ENCODE measurements at places on chromosomes 5 and 9. TPM values are rescaled to one million over a fixed set of nuclear protein-coding genes. Genes with fewer than 3 reads are reported as not detected.

DNA sequence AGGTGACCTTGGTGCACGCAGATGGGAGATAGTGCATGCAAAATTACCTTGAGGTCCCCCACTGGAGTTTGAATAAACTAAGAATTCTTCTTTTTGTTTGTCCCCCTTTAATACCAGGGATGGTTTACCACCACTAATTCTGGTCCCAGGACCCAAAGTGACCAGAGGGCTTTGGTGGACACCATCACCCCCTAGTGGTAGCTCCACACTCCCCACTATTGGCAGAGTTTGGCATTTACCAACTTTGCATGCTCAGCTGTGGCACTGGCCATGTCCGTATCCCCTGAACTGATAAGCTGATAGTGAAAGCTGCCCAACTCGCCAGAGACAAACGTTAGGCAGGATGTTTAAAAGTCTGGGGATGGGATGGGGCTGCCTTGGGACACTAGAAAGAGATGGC lies 3.3 kb downstream of the ASTN2 start:
- peak; percentile 1 for DNase-seq

DNA sequence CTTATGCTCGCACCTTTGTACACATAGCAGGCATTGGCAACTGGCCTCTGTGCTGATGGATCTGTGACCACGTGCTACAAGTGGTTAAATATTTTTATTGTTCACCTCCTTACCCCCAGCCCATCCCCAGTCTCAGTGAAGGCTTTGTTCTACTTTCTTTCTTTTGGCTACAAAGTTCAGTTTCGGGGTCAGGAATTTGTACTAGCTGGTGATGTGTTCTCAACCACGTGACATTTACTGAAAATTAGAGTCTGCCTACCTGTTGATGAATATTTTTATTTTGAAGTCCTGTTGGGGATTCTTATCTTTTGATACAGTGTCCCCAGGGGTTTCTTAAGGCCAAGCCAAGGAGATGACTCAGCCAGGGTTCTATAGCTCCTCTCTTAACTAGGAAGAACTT lies 47.8 kb downstream of the C9orf57 start:
- no peak for DNase-seq

GRCh38 chr5:55176176-55176818 lies 3.3 kb upstream of the CDC20B start:
- peak; percentile 14 for DNase-seq

DNA sequence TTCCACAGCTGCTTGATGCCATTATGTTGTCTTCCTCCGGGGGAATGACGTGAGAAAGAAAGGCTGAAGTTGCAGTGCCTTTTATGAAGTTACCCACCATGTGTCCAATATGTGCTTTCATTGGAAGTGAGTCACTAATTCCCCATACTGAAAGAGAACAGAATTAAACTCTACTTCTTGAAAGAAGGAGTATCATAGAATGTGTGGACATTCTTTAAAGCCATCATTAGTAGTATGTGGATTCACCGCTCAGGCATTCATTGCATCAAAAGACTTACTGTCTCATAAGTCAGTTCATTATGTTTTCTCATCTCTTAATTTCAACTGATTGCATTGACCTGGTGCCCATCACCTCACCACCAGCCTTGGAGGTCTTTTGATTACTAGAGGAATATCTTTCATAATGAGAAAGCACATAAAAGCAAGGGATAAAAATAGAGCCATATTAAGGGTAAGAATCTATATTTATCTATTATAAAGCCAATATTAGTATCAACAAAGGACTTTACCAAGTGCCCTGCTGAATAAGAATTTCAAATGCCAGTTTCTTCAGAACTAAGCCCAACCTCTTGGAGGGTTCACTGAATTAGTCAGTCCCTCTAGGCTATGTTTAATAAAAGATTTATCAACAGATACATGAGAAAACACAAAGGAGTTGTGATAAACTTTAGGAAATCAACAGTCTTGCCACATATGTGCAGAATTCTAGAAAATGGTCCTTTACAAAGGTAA lies 516.1 kb downstream of the NTRK2 start:
- no peak for DNase-seq

- no peak for DNase-seq
These were observed 74.6 kb downstream of the GOLPH3 start for GRCh38 chr5:32099486-32100035.

- no peak for DNase-seq
These were observed 569.6 kb upstream of the TUSC1 start for GRCh38 chr9:26247861-26248260.

DNA sequence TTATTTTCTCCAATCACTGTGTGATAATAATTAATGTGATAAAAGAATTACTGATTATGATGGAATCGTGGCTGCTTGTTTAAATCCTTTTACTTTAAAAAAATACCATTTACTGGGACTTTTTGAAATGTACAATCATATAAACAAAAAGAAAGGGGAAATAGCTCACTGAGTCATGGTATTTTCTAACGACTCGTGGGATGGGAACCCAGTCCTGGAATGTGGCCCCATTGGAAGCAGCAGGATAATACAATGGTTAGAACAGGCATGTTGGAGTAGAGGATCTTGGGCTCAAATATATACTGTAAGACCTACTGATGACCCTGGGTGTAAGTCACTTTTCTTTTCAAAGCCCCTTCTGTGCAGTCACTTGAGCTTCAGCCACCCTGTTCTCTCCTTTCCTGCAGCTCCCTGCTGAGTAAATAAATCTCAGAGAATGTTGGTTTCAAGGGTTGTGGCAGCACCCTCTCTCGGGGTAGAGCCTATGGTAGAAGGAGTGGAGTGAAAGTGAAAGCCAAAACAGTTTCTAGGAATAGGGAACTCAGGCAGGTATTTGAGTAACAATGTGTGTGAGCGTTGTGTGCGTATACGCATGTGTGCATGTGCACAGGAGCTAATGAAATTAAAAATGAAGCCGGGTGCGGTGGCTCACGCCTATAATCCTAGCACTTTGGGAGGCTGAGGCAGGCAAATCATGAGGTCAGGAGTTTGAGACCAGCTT lies 40.8 kb upstream of the LARP1 start:
- DNase-seq = peak; percentile 47

GRCh38 chr9:125986966-125987365 lies 239.8 kb downstream of the PBX3 start:
- no peak for DNase-seq

DNA sequence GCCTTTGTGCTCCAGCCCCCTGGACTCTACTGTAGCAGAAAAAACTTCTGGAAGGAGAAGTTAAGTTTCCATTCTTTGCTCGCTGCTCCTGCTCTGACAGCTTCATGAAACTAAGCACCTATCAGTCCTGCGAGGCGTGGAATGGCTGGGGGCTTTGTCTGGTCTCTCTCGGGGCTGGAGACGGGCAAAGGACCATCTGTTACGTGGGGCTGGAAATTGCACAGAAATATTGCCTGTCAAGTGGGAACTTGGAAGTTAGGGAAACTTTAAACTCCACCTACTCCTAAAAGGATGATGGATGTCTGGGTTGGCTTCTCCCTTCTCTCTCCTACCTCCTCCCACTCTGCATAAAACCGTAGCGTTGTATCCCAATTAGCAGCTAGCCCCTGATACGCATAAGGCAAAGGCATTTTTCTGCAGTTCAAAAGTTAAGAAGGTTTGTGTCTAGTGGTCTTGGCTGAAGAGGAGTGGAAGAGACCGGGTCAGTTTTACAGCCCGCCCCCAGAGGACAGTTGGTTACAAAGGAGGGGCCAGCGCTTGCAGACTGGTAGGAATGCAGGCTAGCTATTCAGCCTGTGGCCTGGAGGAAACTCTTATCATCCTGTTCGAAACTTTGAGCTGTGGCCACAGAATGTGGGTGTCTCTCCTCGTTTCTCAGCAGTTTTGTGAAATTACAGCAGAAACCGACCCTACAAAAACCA lies 1.3 kb downstream of the FBXL7 start:
- DNase-seq = peak; percentile 91

DNA sequence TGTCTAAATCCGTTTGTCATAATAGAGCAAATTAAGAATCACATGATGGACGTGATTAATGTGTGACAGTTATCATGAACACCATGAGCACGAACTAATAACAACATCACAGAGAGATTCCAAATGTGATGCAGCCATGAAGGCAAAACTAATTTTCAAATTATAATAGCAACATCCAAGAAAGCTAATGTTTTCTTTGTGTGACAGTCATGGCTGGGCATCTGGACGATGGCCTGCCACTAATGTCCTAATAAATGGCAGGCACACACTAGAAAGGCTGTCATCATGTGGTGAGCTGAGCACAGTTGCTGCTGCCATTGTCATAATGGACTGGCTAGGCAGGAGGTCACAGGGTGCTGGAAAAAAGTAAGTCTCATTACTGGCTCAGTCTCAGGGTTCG lies 280.0 kb upstream of the EFNA5 start:
- no peak for DNase-seq

DNA sequence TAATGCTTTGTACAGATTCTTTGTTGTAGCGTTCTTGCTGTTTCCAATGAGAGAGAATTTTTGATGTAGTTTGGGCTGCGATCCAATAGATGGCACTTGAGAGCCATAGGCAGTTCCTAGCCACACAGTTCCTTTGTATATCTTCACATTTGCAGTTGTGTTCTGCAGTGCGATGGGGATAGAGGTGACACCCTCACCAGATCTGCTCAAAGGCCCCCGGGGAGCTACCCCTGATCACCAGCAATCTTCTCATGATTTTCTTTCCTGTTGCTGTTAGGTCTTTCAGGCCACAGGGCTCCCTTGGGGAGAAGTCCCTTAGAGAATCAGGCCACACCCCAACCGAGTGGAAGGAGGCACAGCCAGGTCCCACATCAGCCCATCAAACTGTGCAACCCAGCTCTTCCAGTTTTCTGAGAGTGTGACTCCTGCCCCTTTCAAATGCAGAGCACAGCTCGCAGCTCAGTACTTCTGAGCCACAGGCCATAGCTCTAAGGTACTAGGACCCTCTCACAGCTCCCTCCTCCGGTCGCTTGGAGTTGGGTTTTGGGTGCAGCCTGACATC lies 353.7 kb downstream of the SLCO4C1 start:
- peak; percentile 15 for DNase-seq

DNA sequence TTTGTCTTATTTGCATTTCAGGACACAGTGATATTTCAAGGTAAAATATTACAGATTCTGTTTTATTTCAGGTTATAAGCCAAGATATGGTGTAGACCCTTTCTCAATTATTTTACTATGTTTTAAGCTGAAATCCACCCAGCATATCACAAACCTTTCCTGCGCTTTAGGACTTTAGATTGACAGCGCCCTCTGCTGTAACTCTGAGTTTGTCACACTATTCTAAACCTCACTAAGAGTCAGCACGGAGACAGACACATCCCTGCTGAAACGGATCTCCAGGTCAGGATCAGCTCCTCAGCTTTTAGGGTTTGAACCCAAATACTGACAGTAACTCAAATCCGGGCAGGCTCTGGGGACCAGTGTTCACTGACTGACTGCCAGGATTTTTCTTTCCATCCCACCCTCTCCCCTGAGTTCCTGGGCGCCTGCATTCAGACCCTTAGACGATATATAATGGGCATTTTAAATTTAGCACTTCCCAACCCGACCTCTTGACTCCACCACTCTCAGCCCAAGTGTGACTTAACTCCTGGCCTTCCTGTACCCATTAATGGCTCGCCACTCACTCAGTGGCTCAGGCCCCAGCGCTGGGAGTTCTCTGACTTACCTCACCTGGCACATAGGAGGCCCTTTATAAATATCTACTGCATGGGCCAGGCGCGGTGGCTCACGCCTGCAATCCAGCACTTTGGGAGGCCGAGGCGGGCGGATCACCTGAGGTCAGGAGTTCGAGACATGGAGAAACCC lies 33.5 kb downstream of the TLX3 start:
- peak; percentile 52 for DNase-seq

GRCh38 chr5:159819591-159820411 lies 96.5 kb upstream of the ADRA1B start:
- peak; percentile 92 for DNase-seq

GRCh38 chr5:60066502-60066901 lies 173.0 kb upstream of the PDE4D start:
- peak; percentile 1 for DNase-seq

DNA sequence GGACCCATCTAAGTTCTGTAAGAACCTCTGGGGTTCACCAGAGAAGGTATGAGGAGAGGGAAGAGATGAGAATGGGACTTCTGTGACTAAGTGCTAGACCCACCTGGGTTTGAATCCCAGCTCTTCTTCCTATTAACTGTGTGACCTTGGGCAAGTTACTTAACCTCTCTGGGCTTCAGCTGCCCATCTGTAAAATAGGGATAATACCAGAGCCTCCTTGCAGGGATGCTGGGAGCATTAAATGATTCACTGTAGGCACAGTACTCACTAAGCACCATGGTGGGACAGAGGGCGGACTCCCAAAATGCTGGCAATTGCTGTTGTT lies 53.6 kb downstream of the WHRN start:
- no peak for DNase-seq

GRCh38 chr5:115532517-115532916 lies 12.1 kb downstream of the FEM1C start:
- DNase-seq = peak; percentile 44

- no peak for DNase-seq
These were observed 191.5 kb downstream of the ERCC6L2 start for GRCh38 chr9:96067004-96067403.

- no peak for DNase-seq
These were observed 285.1 kb downstream of the SH3GL2 start for GRCh38 chr9:17863924-17864323.

GRCh38 chr5:112738191-112738560 lies 491 bp downstream of the APC start:
- peak; percentile 9 for DNase-seq

Gene ARID3C
- not detected for polyA plus RNA-seq

Gene CBY3
- polyA plus RNA-seq = not detected

Gene SLC25A2
- polyA plus RNA-seq = not detected

Gene GDF9
- polyA plus RNA-seq = 0.07 TPM

Gene SLC6A3
- not detected for polyA plus RNA-seq

Gene SPAG8
- polyA plus RNA-seq = 0.64 TPM

Gene CNTRL
- 3.8 TPM for polyA plus RNA-seq

Gene DNAJC21
- polyA plus RNA-seq = 56.6 TPM

Gene NAA35
- 20.3 TPM for polyA plus RNA-seq

Gene ZFP62
- 10.1 TPM for polyA plus RNA-seq
